ENCODE measurements at places on chromosomes 1 and 21.

GRCh38 chr1:208003241-208003640 is 92.3 kb upstream of the CD34 start:
- no peak for DNase-seq

GRCh38 chr1:214401666-214402065 is 120.7 kb downstream of the SMYD2 start:
- DNase-seq, result no peak

DNA sequence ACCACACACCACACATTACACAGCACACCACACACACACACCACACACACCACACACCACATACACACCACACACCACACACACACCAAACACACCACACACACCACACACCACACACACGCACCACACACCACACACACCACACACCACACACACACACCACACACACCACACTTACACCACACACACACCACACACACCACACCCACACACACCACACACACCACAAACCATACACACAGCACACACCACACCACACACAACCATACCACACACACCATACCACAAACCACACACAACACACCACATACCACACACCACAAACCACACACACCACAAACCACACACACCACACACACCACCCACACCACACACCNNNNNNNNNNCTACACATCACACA is 40.9 kb upstream of the SIK1 start:
- no peak for DNase-seq

DNA sequence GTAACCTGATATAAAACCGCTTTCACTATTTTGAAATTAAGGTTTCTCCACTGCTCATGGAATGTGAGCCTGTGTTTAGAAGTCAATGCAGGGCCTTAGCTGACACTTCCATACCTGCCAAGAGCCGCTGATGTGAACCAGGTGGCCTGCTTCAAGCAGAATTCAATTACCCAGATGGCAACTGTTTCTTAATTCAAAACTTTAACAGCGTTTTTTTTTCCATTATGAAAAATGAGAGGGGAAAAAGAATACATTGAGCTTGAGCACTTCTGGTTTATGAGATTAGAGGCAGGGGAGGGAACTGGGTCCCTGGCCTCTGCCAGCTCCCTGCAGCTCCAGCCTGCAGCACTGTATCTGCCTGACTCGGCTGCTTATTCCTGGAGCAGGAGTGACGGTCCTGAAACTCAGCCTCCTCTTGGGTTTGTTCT is 7.7 kb upstream of the ATP1A1 start:
- DNase-seq, result no peak

DNA sequence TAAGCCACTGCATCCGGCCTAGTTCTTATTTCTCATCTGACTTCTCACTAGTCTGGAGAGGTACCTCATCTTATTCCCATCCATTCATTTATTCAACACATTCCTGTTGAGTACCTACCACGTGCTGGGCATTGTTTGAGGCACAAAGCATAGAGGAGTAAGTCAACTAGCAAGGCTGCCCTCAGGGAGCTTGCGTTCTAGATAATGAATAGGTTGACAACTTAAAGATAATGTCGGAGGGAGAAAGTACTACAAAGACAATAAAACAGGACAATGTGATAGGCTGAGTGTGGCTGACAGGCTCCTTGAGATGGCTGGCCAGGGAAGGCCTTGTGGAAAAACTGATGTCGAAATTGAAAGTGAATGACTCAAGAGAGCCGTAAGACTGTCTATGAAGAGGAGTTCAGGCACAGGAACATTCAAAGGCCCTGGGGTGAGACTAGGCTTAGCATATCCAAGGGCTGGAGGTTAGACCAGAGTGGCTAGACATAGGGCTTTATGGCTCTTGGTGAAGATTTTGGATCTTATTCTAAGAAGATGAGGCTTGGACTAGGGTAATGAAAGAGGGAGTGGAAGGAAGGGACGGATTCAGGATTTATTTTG is 18.3 kb downstream of the SPATA21 start:
- no peak for DNase-seq

DNA sequence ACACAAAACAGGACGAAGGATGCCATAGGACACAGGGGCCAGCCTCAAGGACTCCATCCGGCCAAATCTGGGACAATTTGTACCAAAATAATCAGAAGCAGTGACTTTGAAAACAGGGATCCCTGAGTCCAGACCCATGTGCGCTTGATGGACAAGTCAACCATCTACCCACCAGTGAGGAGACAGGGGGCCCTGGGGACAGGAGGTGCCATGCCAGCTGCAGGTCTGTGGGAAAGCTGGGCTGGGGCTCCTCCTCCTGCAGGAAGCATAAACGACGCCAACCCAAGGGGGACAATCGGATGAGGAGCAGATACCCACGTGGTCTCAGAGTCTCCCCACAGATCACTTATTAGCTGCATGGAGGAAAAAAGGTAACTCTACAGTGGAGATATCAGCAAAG is 50.6 kb downstream of the NPHP4 start:
- DNase-seq, result no peak

DNA sequence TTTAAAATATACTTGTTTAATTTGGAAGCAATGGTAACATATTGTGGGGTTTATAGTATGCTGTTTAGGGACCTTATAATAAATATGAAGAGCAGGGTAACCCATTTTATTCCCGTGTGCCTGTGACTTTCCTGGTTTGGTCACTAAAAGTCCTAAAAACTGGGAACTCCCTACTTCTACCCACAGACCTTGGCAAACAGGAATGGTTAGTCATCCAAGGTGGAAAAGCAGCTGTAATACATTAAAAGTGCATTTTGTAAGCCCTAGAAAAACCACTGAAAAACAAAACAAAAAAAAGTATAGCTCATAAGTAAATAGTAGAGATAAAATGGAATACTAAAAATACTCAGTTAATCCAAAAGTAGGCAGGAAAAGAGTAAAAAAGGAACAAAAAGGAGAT is 538.9 kb downstream of the LMO4 start:
- no peak for DNase-seq

DNA sequence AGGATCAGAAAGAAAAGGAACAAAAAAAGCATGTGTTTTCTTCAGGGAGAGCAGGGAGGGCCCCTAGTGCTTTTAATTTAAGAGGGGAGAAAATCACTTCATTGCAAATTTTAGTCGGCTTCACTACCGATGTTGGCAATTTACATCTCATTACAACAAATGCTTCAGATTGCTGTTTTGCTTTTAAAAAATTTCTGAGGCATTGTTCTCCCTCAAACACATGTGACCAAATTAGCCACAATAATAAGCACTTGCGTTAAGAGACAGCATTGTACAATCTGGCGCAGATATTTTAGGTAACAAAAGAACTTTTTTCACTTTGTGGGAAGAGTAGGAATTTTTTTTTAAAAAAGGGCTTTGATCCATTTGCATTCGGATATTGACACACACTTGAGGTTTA is 29.8 kb downstream of the BEND5 start:
- DNase-seq, result no peak

DNA sequence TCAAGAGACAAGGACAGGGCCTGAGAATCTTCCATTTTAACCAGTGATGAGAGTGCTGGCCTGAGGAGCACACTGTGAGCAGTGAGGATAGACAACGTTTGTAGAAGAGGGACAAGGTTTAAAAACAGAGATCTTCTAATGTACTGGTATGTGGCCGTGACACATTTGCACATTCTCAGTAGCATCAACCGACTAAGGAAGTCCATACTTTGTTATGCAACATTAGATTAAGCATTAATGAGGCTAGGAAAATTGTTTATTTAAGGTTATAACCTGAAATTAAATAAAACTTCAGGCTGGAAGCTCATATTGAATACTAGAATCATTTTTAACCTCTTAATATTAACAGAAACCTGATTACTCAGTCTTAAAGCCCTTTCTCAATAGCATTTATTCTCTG is 99.0 kb downstream of the SLC45A1 start:
- no peak for DNase-seq

DNA sequence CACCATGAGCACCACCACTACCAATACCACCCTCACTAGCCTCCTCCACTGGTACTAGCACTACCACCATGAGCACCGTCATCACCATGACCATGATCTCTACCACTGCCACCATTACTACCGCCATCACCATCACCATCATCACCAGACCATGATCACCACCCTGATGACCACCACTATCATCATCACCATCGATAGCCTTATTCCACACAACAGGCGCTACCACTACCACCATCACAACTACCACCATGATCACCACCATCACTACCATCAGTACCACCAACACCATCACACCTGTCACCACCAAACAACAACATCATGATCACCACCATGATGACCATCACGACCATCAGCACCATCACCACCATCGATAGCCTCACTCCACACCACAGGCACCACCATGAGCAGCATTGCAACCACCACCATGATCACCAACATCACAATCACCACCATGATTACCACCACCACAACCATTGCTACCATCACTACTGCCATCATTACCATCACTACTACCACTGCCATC is 56.6 kb upstream of the CASZ1 start:
- no peak for DNase-seq

DNA sequence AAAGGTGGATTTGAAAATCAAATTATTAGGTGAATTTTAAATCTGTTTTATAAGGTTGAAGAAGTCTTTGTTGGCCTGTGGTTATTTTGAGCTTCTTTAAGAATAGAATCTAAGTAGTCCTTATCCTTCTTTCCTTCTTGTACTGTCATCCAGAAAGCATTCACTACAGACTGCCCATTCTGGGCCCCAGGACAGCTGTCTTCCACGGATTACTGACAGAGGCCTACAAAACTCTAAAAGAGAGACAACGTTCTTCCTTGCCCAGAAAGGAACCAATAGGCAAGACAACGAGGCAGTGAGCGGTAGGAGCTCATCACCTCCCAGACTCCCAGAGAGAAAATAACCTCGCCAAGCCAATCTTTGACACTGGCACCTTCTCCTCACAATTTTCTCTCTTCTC is 24.4 kb upstream of the PIGC start:
- DNase-seq, result no peak

- DNase-seq, result no peak
These were observed 45.6 kb upstream of the HFM1 start for GRCh38 chr1:91450260-91450659.

DNA sequence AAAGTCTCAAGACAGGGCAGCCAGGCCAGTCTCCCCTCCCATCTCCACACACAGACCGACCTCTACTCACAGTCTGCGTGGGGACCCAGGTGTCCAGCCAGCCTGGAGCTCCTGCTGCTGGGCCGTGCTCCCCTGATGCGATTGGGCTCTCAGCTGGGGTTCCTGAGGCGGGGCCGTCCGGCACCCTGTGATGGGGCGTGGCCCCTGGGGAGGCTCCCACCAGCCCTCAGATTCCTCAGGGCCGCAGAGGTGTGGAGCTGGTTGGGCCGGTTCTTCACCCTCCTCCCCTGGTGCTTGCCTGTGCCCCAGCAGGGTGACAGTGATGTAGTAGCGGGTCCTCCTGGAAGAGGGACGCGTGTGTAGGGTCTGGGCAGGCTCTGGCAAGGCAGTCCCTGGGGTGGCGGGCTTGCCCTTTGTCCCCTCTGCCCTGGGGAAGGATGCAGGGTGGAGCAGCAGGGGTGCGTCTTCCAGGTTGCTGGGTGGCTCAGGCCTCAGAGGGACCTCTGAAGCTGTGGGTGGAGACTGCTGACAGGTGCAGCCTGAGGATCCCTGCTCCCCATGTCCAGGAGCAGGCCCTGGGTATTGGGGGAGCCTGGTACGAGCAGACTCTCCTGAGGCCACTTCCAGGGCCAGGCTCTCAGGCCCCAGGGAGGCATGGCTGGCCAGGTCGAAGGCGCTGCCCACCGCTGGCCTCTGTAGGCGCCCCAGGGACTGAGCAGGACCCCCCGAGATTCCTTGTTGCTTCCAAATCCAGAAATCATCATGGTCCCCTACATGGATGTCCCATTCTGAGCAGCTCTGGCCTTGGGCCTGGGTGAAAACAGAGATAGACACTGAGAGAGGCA is at the start of gene CRYBG2:
CRYBG2 (minus strand) TSS at position 155 of the 845 bp plus-strand sequence. CDS start 7,473 bp downstream, outside the sequence.
- DNase-seq, result no peak

GRCh38 chr1:67605209-67605780 is 79.7 kb upstream of the GADD45A start:
- DNase-seq, result no peak

GRCh38 chr21:38806153-38806941 is 618 bp downstream of the ETS2 start:
- no peak for DNase-seq

DNA sequence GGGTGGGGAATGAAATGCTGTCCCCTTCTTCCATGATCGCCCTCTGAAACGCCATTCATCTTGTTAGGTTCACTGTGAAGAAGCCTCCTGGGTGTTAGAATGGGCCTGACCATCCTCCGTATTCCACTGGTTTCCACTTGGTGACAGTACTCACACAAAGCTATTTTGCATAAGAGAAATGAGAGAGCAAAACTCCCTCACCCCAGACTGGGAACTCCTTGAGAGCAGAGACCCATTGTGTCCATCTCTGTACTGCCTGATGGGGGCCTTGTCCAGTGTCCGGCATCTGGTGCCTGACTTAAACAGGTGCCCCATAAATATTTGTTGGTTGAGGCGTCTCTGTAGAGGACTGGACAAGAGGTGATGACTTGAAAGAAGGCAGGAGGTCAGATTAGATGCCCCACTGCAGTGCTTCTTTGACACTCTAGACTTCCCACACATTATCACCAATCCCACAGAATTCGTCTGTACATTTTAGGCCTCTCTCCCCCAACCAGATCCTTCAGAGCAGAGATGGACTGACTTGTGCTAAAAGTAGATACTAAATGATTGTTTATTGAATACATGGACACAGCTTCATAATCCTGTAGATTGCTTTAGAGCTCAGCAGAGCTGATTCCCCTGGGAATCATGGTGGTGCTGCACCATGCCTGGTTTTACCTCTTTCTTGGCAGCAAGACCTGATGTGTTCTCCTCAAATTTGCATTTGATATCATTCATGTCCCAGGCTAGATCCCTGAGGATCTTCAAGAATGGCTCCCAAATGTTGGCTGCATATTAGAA is 22.4 kb upstream of the KCNA2 start:
- DNase-seq, result no peak

All from NCI-H2029 (cell line).